ENCODE measurements at places on chromosomes 5 and 9. TPM values are rescaled to one million over a fixed set of nuclear protein-coding genes. Genes with fewer than 3 reads are reported as not detected.
A peak's percentile ranks its signal among the peaks of the same experiment; 100 is the strongest.

GRCh38 chr9:15306068-15306756, 804 bp downstream of the TTC39B start:
- peak; percentile 86 for DNase-seq

- DNase-seq: no peak
Measured at GRCh38 chr9:113506090-113506589, 42.6 kb downstream of the RGS3 start.

Gene TMEM232
- not detected for total RNA-seq

Gene ORM2
- total RNA-seq: 0.64 TPM

DNA sequence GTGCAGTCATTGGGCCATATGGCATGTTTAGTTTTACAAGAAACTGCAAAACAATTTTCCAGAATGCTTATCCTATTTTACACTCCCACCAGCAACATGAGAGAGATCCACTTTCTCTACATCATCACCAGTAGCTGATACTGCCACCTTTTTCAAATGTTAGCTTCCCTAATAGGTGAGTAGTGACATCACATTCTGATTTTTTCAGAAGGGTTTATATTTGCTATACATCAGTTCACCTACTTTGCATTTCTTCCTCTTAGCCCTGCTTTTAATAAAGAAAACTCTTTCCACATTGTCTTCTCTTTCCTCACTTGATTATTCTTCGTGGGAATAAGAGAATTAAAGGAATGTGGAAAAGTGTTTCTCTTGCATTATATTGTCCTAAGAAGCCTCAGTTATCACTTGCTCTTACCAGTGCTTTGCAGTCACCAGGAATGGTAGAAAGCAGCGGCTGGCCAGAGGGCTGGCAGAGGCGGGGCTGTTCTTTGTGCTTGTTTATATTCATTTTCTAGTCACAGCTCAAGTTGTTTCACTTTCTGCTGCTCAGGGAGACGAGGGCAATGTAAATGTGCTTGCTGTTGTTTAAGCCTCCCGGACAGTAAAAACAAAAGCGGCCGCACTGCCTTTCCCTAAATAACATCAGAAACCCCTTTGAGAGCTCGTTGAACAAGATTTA, 164.8 kb downstream of the HSD17B3 start:
- DNase-seq: no peak

GRCh38 chr9:86407022-86407421, 52.8 kb upstream of the TUT7 start:
- DNase-seq: no peak

- no peak for DNase-seq
Measured at GRCh38 chr9:16816011-16816410, 54.5 kb downstream of the BNC2 start.

- no peak for DNase-seq
Measured at GRCh38 chr5:150945947-150946346, 41.2 kb upstream of the ZNF300 start.

GRCh38 chr9:33025572-33026342, 684 bp downstream of the DNAJA1 start:
- DNase-seq: peak; percentile 71

- no peak for DNase-seq
Measured at GRCh38 chr5:134777366-134777765, 18.8 kb downstream of the DDX46 start.

DNA sequence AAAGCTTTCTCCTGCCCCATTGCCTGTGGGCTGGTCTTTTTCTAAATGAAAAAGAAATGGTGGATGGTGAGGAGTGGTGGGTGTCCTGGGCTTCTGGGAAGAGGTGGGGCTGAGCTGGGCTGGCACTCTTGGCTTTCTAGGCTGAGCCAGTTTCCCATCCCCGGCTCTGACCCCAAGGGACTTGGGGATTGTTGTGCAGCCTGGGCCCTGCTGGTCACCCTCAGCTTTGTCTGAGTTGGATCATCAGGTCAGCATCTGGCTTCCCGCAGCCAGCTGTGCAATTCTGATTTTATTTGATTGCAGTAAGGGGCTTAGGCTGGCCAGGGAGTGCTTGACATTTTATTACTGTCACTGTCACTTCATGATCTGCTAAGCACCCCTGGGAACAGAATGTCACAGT, 25.3 kb downstream of the GLRA1 start:
- DNase-seq: no peak

GRCh38 chr5:168609806-168610482, 30.8 kb upstream of the PANK3 start:
- no peak for DNase-seq

Gene ZNF189
- total RNA-seq: 30.4 TPM

Gene FGF18
- 6.9 TPM for total RNA-seq

Gene TNIP1
- total RNA-seq: 54.6 TPM

DNA sequence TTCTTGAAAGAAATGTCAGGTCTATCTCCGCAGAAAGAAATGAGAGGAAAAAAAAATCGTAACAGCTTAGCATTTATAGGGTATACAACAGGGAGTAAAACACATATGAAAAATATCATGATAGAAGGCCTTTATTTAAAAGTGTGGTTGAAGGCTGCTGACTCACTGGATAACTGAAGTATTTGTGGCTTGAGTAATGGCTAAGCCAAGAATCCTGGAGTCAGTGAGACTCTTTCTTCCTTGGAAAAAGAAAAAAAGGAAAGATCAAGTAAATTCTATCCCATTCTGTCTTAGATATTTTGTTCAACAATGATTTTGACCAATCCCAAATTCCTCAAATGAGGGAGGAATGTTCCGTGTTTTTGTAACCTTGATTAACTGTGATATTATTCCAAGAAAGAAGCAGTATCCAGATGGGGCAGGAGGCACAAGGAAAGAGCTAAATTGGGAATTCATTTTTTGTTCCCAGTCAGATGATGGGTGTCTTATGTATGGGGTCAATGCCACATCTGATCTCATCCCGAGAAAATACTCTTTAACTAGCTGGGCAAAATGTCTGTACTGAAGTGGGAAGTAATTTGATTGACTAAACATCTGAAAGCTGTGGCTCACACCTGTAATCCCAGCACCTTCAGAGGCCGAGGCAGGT, 64.3 kb upstream of the MYO10 start:
- DNase-seq: no peak

DNA sequence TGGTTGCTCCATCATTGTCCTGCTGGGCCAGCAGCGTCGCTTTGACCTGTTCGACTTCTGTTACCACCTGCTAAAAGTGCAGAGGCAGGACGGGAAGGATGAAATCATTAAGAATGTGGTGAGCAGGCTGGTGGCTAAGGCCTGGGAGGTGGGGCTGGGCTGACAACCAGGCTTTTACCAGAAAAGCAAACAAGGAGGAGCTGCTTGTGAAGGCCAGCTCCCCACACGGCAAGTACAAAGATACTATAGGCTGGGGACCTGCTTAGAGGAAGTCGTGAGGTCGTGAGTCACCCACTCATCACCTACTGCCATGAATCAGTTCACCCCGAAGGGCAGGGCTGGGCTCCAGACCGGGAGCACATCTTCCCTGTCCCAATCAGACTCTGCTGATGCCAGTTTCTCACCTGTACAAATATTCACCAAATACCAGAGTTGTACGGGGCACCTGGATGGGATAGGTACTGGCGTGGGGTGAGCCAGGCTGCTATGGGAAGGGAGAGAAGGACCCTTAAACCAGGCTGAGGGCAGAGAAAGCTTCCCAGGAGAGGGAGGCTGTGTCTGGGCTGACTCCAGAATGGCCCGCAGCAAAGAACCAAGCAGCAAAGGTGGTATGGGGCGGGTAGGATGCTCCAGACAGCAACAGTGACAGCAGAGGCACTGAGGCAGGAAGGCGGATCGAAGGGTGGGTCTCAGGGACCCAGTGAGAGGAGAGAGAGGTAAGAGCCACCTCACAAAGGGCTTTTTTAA, 69.3 kb upstream of the NIPAL4 start:
- DNase-seq: no peak

- DNase-seq: no peak
Measured at GRCh38 chr9:91028166-91028827, 226.7 kb downstream of the SYK start.

GRCh38 chr5:14145435-14146334, 2.5 kb downstream of the TRIO start:
- DNase-seq: no peak

Gene SLC35D2
- total RNA-seq: 11.9 TPM

DNA sequence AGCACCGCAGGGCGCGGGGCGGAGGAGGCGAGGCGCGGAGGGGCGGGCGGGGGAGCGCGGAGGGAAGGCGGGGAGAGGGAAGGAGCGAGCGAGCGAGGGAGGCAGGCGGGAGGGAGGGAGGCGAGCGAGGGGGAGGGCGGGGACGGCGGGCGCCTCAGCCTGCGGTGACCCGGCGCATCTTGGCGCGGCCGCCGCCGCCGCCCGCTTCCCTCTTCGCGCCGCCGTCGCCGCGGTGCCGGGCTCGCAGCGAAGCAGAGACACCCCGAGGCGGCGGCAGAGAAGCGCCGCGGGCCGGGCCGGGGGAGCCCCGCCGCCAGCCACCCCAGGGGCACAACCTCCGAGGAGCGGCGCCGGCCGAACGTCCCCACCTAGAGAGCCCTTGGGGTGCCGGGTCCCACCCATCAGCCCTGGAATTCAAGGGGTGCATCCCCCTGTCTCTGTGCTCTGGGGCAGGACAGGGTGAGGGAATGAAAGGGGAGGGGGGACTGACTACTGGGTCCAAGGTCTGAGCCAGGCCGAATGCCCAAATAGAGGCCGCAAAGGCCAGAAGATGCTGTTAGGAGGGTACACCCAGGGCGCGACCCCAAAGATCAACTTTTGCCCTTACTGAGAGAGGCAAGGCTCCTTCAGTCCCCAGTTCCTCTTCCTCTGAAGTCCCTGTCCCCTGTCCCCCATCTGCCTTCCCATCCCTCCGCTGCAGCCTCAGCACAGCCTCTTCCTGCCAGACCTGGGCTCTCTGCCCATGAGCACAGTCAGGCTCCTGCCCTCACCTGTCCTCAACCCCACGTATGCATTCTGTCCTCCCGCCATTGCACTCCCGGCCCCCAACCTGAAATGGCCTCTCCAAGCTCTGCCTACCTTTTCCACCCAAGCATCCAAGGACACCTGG, at the start of gene ADAMTS2:
TSS of gene ADAMTS2 (minus strand) at position 29 of the 889 bp plus-strand sequence. CDS start 133 bp downstream, outside the sequence.
- DNase-seq: peak; percentile 75

- DNase-seq: no peak
Measured at GRCh38 chr5:40603378-40603777, 76.3 kb upstream of the PTGER4 start.

GRCh38 chr5:67998709-67999261, 216.8 kb upstream of the PIK3R1 start:
- peak; percentile 84 for DNase-seq

Gene DTWD2
- 0.11 TPM for total RNA-seq

DNA sequence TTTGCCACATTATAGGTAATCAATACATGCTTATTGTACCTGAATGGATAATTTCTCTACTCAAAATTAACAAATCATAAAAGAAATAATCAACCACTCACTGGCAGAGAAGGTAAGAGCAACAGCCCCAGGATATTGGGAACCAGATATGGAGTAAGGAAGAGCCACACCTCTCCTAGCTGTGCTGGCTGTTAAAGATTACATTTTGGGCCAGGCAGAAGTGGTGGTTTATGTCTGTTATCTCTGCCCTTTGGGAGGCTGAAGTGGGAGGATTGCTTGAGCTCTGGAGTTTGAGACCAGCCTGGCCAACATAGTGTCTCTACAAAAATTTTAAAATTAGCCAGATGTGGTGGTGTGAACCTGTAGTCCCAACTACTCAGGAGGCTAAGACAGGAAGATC, 56.4 kb downstream of the BHMT start:
- DNase-seq: no peak

DNA sequence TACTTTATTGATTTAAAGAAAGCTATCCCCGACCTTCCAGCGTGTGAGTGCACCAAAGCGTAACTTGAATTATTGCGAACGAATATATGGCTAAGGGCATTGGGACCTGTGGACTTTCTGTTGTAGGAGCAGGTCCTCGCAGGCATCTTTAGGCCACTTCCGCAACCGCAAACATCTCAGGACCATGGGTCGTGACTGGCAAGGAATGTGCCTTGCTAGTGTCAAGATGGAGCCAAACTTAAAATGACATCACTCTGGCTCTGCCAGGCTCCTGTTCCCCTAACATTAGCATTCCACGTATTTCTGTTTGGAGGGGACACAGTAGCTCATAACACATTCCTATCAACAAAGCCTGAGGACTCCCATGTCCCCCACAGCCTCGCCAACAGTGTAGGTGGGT, 44.1 kb upstream of the OLFM1 start:
- DNase-seq: peak; percentile 7

Gene SPZ1
- total RNA-seq: not detected

DNA sequence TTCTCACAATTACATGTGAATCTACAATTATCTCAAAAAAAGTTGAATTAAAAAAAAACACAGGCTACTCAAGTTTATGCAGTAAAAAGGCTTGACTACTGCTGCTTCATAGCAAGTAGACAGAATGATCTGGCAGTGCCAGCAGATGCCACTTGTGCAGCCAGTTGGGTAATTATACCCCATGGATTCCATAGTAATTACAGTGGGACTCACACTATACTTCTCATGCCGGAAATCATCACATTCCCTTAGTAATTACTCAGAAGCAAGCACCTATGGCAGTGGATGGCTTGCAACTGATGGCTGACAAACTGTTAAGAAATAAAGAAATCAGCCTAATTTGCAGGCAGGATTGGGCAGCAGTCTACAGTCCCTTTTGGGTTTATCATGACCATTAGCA, 463.2 kb upstream of the KLF4 start:
- no peak for DNase-seq

- DNase-seq: peak; percentile 74
Measured at GRCh38 chr9:105157171-105157583, 87.3 kb upstream of the SLC44A1 start.

DNA sequence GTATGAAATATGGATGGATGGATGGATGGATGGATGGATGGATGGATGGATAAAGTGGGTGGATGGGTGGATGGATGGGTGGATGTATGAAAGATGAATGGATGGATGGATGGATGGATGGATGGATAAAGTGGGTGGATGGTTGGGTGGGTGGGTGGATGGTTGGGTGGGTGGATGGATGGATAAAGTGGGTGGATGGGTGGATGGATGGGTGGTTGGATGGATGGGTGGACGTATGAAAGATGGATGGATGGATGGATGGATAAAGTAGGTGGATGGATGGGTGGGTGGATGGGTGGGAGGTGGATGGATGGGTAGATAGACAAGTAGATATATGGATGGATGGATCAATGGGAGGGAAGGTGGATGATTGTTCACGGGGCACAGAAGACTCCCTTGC, 19.0 kb downstream of the UNC5A start:
- DNase-seq: no peak

DNA sequence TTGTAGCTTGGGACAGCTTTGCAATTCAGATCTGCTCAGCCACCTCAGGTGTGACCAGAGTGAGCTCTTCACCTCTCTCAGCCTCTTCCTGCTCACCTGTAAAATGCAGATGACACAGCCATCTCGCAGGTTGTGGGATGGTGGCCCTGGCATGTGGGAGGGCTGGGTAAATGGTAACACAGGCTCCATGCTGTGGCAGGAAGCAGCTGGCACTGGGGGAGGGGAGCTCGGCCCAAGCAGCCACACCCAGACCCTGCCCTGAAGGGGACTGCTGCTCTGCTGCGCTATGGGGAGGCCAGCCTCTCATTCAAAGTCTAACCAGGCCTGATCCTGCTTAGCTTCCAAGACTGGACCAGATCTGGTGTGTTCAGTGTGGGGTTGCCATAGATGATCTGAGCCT, 24.1 kb downstream of the PHF2 start:
- DNase-seq: peak; percentile 43

Gene ARSI
- total RNA-seq: not detected
